ENCODE measurements at places on chromosomes 4 and X. TPM values are rescaled to one million over a fixed set of nuclear protein-coding genes. Genes with fewer than 3 reads are reported as not detected.

Gene TMEM255A
- total RNA-seq, result not detected

Gene CLNK
- not detected for total RNA-seq

Gene VCX3B
- not detected for total RNA-seq

Gene RAB40A
- total RNA-seq, result 0.68 TPM
